ENCODE measurements at places on chromosomes 1 and 21.

- DNase-seq, result peak; percentile 10
Measured at GRCh38 chr1:179867493-179868330, 9.9 kb downstream of the TOR1AIP2 start.

DNA sequence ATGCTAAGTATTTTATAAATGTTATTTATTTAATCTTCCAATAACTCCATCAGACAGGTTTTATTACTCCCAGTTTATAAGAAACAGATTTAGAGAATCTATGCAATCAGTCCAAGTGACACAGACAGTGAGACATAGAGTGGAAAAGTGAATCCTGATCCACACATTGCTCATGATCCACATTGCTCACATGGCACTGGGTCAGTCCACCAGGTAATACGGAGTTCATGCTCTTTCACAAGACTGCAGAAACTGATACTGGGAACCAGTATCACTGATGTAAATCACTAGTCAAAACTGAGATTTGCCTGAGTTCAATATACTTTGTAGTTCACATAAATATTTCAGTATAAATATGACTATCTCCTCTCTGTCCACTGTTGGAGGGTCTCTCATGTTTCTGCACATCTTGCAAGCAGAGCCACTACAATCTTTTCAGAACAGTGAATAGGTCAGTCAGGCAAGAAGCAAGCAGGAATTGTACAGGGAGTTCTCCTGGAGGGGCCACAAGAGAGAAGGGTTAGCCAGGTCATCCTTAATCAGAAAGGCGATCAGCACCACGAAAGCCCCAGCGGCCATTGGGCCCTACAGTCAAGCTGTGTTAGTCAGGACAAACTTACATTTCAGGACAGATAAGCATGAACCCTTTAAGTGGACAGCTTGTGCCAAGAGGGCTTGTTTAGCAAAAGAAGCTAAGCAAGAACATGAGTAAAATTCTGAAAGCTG is 275.4 kb upstream of the NR5A2 start:
- DNase-seq, result no peak

DNA sequence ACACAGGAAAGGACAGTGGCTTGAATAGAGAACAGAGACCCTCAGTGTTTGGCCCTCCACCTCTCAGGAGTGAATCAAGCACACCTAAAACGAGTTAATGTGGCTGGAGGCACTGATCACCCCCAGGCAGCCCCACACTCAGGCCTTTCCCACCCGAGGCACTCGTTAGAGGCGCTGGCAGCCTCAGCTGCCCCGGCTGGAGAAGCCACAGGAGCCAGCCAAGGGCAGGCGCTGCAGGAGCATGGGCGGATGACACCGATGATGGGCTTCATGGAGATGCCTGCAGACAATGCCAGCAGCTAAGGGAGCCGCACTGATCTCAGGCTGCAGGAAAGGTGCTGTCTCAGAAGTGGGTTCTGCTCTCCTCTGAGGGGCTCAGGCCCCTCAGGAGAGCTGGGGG is 24.1 kb upstream of the ABCG1 start:
- no peak for DNase-seq

- DNase-seq, result no peak
Measured at GRCh38 chr1:41246568-41246967, 4.5 kb upstream of the SCMH1 start.

GRCh38 chr1:114756949-114757454 is 782 bp downstream of the CSDE1 start:
- DNase-seq, result no peak

DNA sequence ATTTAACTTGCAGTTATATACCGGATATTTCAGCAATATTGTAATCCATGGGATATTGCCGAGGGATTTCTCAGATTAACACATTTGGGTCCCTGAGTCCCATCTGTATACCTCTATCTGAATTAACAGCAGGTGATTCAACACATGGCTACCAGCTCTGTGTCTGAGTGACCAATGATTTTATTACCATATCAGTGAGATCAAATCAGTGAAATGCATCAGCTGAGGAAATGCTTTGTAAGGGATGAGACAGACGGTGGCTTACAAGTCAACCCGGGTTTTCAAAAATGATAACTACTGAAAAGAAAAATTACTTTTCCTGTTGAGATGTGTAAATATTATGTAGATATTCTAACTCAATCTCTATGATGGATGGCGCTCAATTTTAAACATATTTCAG is 504.1 kb upstream of the PKN2 start:
- no peak for DNase-seq

DNA sequence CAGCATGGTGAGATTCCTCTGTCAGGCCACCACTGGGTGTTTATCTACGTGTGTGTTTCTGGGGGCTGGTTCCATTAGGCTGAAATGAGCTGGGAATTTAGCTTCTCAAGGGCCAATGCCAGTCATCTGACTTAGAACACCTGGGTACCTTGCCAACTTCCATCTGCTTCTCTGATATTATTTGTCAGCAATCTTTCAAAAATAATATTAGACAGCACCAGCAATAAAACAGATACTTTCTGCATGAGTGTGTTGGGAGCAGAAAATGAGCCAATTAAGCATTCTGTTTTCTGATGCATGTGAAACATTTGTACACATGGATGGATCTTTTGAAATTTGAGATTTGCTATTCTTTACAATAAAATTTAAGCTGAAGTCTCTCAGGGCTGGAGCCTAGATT is 124.1 kb downstream of the RYR2 start:
- DNase-seq, result no peak

DNA sequence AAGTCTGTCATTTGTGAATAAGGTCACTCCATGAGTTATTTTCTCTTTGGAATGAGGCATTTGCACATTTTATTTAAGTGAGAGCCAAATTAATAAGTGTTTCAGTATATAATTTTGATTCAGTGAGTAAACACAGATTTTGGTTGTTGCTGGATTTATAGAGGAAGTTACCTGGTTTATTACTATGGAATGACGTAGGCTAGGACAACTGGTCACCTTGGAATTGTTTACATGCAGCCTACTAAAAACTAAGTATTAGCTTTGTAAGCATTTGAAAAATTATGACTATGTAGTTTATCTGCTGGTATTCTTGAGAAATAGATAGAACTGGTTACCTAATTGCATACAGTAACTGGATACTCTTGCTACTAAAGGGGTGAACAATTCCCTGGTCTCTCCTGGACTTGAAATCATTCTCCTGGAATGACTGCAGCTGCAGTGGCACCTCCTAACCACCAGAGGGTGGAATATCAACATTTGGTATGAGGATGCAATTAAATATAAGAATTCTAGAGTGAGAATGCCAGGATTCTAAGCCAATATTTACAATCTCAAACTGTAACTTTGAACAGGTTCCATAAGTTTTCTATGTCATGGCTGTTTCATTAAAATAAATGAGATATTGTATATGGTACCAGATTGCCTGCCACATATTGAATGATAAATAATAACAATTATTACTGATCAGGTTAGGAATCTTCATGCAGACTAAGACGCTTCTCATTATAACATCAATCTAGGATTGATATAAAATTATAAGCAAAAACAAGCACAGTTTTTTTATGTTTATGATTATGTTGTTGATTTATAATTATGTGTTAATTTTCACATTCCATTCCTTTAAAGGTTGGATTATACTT is 3.5 kb upstream of the KRTAP27-1 start:
- no peak for DNase-seq

- peak; percentile 70 for DNase-seq
Measured at GRCh38 chr1:5992814-5993555, 760 bp upstream of the NPHP4 start.

DNA sequence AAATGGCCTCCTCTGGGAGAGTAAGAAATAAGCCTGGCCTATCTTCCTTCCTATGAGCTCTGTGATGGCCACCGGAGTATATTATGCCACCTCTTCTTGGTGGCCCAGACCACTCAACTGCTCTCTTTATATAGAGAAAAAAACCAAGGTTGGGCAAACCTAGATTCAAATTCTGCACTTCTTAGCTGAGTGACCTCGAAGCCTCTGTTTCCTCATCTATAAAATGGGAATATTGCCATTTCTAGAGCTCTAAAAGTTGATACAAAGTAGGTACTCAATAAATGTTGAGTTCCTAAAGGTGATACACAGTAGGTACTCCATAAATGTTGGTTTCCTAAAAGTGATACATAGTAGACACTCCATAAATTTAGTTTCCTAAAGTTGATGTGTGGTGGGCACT is 120.7 kb downstream of the HLCS start:
- DNase-seq, result no peak

- DNase-seq, result no peak
Measured at GRCh38 chr1:56512724-56513494, 66.5 kb downstream of the PLPP3 start.

DNA sequence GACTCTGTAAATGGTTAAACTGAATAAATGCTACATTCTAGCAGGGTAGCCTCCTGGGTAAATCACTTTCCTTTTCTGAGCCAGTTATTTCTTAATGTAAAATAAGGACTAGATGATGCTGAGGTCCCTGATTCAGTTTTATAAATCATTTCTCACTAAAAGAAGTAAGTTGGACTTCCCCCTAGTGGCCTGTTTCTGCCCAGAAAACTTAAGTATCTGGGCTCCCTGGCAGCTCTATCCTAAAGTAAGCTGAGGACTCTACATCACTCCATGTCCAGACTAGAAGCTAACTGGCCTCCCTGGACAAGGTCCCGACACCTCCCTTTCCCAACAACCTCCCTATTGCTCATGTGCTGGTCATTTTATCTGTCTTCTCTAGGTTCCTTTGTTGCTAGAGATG is 3.0 kb downstream of the GPN2 start:
- DNase-seq, result no peak

- DNase-seq, result no peak
Measured at GRCh38 chr1:160674415-160674814, 27.6 kb upstream of the SLAMF1 start.

- DNase-seq, result no peak
Measured at GRCh38 chr1:26739329-26739914, 43.6 kb downstream of the ARID1A start.

DNA sequence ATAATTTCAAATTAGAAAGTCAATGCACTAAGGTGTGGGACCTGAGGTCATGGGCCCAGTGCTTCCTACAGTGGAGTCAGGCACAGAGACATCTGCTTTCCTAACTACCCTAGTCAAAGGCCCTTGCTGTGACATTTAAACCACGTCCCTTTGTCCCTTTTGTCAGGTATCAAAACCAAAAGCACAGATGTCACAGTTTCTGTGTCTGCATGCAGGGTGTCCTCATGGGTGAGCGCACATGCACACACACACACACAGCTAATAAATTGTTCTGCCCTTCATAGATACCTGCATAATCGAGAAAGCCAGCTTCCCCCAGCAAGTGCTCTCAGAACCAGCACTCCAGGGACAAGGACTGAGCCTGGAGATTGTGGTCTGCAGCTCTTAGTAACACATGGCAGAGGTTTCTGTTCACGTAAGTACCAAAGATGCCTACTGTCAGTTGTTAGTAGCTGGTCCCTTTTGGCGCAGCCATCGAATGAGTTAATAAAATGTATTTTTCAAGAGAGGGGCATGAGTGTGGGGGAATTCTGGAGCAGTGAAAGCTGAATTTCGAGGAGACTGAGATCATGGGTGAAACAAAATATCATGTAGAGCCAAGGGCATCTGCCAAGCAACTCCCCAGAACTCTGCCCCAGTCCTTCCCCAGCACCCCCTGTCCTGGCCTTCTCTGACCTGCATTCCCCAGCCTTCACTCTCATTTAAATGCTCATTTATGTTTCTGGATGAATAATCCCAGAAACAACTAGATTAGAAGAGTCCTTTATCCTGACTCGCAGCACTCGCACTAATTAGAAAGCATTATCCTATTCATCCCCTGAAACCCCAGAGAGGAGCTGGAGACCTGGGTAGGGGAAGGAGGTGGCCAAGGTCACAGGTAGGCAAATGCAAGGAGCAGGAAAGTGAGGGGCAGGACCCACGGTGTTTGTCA is 25.5 kb downstream of the TNR start:
- DNase-seq, result no peak

DNA sequence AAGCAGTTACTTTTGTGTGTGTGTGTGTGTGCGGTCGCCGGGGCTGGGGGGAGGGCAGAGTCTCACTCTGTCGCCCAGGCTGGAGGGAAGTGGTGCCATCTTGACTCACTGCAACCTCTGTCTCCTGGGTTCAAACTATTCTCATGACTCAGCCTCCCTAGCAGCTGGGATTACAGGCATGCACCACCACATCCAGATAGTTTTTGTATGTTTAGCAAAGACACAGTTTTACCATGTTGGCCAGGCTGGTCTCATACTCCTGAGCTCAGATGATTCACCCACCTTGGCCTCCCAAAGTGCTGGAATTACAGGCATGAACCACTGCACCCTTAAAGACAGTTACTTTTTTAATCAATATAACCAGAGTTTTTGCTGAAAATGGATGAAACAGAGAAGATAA is 207.0 kb downstream of the PTPRC start:
- DNase-seq, result no peak

Data from NCI-H510A (cell line).